Stimulated activated CD4-positive, alpha-beta T cell treated with anti-CD3 and anti-CD28 coated beads, Interleukin-12 subunit alpha, Interleukin-12 subunit beta, amount 100 ng/mL, for 24 hours (primary cell): ENCODE measurements at places on chromosomes 7 and 10.

DNA sequence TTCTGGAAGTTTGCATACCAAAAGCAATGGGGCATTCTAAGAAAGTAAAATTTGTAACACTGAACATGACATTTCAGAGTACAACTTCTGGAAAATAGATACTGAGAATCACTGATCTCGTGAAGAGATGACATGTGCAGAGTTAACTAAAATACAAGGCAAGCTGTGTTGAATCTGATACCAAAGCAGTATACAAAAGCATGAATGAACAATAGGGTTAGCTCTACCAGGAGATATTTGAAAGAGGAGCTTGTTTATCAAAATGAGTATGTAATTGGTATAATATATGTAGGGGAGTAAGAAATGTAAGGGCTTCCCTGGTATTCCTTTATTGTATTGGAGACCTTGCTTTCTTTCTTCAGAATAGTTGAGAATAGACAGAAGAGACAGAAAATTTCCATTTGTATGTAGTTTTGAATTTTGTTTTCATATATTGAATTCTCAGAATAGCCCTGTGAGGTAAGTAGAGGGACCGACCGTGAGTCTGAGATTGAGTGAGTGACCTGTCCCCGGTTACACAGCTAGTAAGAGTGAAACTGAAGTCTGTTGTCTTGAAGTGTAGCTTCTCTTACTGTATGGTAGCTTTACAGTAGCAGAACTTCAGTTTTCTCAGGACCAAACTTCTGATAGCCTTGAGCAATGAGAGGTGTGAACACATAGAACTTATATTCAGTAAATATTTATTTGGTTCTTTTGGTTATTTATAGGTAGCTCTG lies 5.0 kb downstream of the HBP1 start:
- no peak for DNase-seq

DNA sequence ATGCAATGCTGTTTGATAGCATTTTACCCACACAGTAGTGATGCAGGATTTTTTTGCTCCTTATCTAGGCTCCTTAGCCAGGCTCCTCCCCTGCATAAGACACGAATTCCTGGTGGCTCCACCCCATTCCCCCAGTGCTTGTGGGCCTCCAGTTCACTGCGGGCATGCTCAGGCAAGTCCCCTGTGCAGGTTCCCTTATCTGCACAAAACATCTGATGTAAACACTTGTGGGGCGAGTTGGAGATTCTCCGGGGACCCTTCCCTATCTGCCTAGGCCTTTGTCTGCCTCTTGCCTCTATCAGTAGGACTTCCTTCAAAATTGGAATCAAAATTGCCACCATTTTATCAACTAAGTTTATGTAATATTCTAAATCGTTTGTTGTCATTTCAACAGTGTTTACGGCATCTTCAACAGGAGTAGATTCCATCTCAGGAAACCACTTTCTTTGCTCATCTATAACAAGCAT lies 5.4 kb upstream of the STK17A start:
- no peak for DNase-seq

GRCh38 chr7:105098863-105099515 lies 85.0 kb downstream of the KMT2E start:
- no peak for DNase-seq

DNA sequence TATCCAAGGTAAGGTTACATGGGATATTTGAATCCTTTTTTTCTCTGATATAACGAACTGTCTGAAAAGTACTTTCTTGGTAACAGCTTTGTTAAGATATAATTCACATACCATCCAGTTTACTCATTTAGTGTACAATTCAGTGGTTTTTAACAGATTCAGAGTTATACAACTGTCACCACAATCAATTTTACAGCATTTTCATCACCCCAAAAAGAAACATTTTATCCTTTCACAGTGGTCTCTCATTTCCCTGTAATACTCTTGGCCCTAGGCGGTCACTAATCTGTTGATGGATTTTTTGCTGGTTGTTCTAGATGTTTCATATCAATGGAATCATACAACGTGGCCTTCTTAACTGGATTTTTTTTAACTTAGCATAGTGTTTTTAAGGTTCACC lies 91.6 kb downstream of the GLCCI1 start:
- no peak for DNase-seq

DNA sequence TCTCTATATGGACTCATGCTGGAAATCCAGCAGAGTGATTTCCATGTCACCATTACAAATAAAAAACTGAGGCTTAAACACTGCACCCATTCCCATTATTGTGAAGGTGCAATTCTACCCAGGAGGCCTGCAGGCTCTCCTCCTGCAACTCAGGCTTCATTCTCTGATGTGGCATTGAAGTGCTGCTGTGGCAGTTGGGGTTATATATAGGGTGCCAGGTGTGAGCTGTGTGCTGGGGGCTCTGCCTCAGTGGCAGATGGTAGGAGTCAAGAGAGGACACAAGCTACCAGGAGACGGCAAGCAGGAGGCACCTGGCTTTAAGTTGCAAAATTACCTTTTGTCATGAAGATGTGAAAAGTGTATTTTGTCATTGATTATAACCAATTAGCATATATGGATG lies 21.3 kb downstream of the ZNF107 start:
- DNase-seq: no peak

GRCh38 chr10:103757531-103758293 lies 97.7 kb downstream of the SH3PXD2A start:
- DNase-seq: peak; percentile 79

- DNase-seq: no peak
Measured at GRCh38 chr10:17412323-17412722, 42.1 kb downstream of the ST8SIA6 start.

- no peak for DNase-seq
Measured at GRCh38 chr10:90912854-90913479, 7.9 kb downstream of the ANKRD1 start.

DNA sequence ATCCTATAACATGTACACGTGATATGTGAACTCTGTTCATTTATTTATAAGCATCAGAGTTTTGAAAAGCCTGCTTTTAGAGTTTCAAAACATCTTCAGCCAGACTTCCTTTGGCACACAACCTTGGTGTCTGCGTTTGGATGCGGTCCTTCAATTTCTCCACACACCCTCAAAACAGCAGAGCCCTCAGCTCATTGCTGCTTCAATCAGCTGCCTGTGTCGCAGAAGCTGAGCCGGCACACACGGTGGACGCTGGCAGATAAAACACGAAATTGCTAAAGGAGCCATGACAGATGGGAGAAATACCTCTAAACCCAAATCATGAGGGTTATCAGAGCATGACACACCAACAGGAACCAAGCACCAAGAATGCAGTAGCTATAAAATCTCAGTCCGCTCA lies 396.4 kb upstream of the AKR1E2 start:
- DNase-seq: no peak

DNA sequence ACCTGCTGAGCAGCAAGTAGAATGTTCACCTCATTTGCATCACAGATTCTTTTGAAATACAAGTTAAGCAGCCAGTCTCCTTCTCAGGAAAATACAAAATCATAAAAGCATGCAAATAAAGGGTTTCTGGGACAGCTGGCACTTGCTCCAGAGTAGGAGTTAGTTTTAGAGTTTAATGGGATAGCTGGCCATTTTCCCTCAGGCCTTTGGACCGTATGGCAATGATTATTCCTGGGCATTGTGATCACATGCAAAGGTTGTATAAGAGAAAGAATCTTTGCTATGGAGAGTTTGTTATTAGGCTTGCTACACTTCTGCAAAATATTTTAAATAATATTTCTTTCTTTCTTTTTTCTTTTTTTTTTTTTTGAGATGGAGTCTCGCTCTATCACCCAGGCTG lies 240.8 kb downstream of the CDK14 start:
- DNase-seq: no peak

GRCh38 chr10:62053860-62054259 lies 152.4 kb downstream of the ARID5B start:
- DNase-seq: no peak

GRCh38 chr10:132131581-132132420 lies 54.9 kb upstream of the DPYSL4 start:
- DNase-seq: no peak

DNA sequence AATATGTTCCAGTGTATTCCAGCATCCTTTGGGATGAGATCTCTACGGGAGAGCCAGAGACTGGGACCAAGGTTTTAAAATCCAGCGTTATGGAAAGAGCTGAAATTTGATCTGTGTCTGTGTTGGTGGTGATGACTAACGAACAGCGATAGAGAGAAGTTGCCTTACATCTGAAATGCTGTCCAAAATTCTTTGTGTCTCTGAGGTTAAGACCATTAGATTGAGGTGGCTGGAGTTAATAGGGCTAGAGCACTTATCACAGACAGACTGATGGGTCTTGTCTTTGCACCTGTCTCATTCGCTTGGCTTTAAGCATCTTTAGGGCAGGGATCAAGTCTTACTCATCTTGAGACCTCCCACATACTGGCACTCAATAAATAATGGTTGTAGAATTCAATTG lies 41.0 kb upstream of the RAPGEF5 start:
- no peak for DNase-seq

DNA sequence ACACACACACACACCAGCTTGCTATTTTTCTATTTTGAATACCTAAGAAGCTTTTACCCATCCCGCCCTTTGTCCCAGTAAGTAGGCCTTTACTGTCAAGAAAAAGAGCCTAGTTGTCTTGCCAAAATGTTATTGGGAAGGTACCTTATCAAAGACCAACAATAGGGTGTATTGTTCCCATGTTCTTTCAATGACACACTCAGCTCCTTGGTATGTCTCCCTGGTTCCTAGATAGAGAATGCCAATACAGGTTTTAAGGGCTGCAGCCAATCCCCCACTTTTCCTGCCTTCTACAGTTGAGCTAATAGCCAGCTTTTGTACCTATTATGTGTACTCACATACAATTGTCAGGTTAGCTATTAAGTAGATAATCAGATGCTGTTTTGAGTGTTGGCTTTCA lies 92.0 kb upstream of the LRRTM3 start:
- no peak for DNase-seq

- DNase-seq: no peak
Measured at GRCh38 chr10:50318129-50318528, 66.8 kb upstream of the ASAH2 start.

- no peak for DNase-seq
Measured at GRCh38 chr10:71710519-71710918, 9.1 kb downstream of the C10orf105 start.

GRCh38 chr7:149724661-149725425 lies 48.5 kb downstream of the ZNF467 start:
- no peak for DNase-seq

GRCh38 chr7:106047184-106047583 lies 64.9 kb downstream of the SYPL1 start:
- no peak for DNase-seq

DNA sequence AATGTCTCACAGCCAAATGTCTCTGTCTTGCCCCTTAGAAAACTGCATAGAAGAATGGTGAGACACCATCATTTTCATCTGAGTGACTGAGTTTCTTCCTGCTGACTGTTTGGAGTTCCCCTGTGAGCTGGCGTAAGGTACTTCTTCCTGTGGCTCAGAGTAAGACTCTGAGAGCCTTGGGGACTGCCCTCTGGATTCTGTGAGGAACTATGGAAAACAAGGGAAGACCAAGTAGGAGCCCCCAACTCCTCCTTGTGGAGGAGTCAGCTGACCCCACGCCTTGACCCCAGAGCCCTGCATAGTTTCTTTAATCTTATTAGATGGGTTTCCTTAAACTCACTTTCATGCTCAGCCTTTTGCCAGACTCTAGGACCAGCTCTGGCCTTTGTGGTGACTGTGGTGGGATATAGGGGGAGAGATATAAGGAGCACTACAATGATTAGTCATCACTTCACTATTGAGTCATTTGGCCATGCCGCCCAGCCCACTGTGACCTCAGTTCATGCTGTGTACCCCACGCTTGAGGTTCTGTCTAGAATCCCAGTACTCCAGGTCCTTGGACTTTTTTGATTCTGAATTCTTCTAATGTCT lies 51.8 kb upstream of the FAM133B start:
- DNase-seq: peak; percentile 67

DNA sequence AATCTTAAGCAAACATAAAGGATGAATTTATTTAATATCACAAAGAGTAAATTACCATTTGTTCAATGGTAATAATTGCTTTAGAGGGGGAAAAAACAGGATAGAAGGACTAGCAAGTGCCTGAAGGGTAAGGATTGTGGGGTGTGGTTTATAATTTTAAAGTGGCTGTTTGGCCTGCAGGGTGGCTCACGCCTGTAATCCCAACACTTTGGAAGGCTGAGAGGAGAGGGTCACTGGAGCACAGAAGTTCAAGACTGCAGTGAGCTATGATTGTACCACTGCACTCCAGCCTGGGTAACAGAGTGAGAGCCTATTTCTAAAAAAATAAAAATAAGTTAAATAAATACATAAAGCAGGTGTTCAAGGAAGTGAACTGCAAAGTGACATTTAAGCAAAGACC lies 199.9 kb upstream of the AHR start:
- no peak for DNase-seq

DNA sequence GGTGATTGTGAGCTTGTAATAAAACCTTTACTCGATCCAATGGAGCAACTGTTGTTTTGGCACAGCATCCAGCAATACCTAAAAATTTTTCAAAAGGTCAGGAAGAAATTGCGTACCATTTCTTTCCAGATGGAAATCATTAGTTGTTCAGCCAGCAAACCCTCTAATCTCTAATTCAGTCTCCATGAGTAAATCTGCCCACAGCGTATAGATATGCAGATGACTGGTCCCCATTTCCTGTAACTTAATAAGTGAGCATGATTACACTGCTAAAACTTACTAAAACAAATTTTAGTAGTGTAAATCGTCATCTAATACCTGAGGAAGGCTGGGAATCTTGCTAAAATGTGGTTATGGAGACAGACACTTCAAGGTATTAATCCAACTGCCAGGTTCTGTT lies 10.6 kb downstream of the SLC25A16 start:
- DNase-seq: no peak

- no peak for DNase-seq
Measured at GRCh38 chr7:4724648-4725013, 42.5 kb downstream of the FOXK1 start.

DNA sequence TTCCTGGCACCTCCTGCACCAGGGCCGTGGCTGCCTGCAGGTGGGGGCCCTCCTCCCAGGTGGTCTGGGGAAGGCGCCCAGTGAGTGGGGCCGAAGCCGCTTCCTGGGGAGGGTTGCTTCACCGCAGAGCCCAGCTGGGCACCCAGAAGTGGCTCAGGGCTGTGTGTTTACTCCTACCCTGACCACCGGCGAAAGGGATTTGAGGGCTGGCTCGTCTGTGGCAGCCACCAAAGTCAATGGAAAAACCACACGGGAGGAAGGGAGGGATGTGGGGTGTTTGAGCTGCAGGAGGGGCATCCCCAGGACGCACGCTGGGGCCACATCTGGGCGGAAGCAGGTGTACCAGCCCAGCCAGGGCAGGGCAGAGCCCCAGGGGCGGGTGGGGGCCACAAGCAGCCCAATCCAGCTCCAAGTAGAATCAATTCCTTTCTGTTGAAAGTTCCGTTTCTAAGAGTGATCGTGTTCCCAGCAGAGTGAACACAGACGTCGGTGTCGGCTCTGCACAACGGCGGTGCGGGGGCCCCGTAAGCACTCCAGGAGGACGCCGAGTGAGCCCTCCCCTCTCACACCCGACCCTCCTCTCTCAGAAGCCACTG lies 69.9 kb downstream of the FOXL3 start:
- no peak for DNase-seq

- no peak for DNase-seq
Measured at GRCh38 chr10:21014141-21014540, 117.0 kb upstream of the NEBL start.
